ENCODE measurements at places on chromosomes 5 and 9.

GRCh38 chr9:32524892-32525708, 896 bp downstream of the RIGI start:
- DNase-seq, result no peak

DNA sequence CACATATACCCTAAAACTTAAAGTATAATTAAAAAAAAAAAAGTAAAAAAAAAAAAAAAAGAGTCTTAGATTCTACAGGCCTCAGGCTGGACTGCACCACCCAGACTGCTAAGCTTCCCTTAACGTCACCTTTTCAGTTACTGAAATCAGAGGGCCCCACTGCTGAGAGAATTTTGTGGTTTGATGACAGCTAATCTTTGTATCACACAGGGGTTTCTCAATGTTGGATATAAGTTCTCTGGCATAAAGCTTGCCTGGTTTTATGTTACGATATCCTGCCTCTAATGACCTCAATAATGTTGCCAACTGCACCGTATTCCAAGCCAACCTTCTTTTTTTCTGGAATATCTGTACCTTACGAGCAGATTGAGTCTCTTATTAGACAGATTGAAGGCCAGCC, 43.1 kb upstream of the C6 start:
- peak; percentile 62 for DNase-seq

GRCh38 chr9:117074784-117075520, 339.9 kb downstream of the ASTN2 start:
- no peak for DNase-seq

- peak; percentile 37 for DNase-seq
Measured at GRCh38 chr5:41763081-41763480, 107.1 kb downstream of the OXCT1 start.

- DNase-seq, result peak; percentile 81
Measured at GRCh38 chr9:69898714-69899209, 78.1 kb downstream of the CFAP95 start.

DNA sequence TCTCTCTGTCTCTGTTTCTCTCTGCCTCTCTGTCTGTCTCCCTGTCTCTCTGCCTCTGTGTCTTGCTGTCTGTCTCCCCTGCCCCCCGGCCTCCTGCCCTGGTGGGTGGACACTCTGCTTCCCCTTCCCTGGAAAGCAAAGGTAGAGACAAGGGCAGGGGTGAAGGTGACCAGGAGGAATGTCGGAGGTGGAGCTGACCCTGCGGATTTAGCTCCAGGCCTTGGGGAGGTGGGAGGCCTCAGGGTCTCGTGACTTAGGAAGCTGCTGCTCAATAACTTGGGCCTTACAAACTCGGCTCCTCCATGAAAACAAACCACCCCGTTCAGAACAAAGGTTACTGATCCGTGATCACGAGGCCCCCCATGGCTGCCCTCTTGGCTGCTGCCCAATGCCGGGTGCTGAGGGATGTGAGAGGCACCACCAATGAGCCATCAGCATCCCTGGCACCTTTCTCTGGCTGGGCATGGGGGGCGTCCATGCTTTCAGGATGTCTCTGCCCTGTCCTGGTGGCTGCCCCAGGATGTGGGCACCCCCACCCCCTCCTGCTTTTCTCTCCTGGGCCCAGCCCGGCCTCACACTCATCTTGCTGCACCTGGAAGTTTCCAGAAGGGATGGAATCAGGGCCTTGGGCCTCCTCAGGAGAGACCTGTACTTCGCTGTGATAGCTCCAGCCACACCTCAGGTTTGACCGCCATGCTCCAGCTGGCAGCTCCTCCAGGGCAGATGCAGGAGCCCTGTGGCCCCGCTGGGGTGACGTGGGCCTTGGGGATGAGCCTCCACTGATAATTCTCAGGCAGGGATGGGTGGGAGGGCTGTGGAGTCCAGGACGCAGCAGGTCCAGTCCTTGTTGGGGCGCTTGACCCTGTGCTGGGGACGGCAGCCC, 14.8 kb upstream of the SLC6A19 start:
- DNase-seq, result no peak

All from astrocyte of the cerebellum (primary cell).